ENCODE measurements at places on chromosomes 5 and 9. TPM values are rescaled to one million over a fixed set of nuclear protein-coding genes. Genes with fewer than 3 reads are reported as not detected.
A peak's percentile ranks its signal among the peaks of the same experiment; 100 is the strongest.

The ADGRV1 gene
- 23.2 TPM for total RNA-seq

The NRG2 gene
- total RNA-seq: 0.59 TPM

DNA sequence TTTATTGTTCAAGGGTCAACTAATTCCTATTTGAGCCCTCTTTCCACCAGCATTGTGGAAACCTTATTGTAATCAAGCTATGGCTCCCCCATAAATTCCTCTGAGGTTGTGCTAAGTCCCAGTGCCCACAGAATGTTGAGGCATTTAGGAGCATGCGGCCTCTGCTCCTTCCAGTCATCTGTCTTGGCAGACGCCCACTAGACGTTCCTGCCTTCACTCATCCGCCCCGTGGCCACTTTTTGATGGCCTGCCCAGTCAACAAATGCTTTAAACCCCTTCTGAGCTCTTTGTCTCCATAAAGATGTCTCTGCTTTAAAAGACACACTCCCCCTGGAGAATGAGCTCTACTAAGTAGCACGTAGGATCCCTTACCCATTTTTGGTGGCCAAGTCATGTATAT lies 104.7 kb downstream of the GAS1 start:
- no peaks in the 10 kb centered on the region for H3K27me3 ChIP-seq
- H3K27ac ChIP-seq: no peak overlapping the region
- DNase-seq: no peak
- no peaks in the 10 kb centered on the region for H3K36me3 ChIP-seq

- no peak overlapping the region for H3K4me3 ChIP-seq
- H3K27me3 ChIP-seq: no peaks in the 10 kb centered on the region
- no peaks in the 10 kb centered on the region for H3K36me3 ChIP-seq
- DNase-seq: no peak
- no peak overlapping the region for H3K27ac ChIP-seq
- H3K4me1 ChIP-seq: no peaks in the 10 kb centered on the region
Observed at GRCh38 chr5:139181322-139181730, 16.8 kb downstream of the SIL1 start.

- no peak overlapping the region for H3K4me3 ChIP-seq
- no peaks in the 10 kb centered on the region for H3K4me1 ChIP-seq
- H3K27me3 ChIP-seq: no peaks in the 10 kb centered on the region
Observed at GRCh38 chr5:37043693-37044092, 167.1 kb downstream of the NIPBL start.

GRCh38 chr5:66436721-66437120 lies 159.5 kb upstream of the MAST4 start:
- H3K27me3 ChIP-seq: no peaks in the 10 kb centered on the region
- no peak for DNase-seq
- H3K4me3 ChIP-seq: no peak overlapping the region
- no peak overlapping the region for H3K27ac ChIP-seq
- H3K36me3 ChIP-seq: no peaks in the 10 kb centered on the region
- H3K4me1 ChIP-seq: no peaks in the 10 kb centered on the region

GRCh38 chr9:109408759-109409462 lies 88.1 kb upstream of the EPB41L4B start:
- H3K27me3 ChIP-seq: no peaks in the 10 kb centered on the region
- no peaks in the 10 kb centered on the region for H3K4me1 ChIP-seq
- H3K4me3 ChIP-seq: no peak overlapping the region
- no peak for DNase-seq
- H3K36me3 ChIP-seq: no peaks in the 10 kb centered on the region

- DNase-seq: peak; percentile 50
- no peaks in the 10 kb centered on the region for H3K27me3 ChIP-seq
- H3K27ac ChIP-seq: no peak overlapping the region
- no peak overlapping the region for H3K4me3 ChIP-seq
Observed at GRCh38 chr9:89598926-89599325, 5.9 kb upstream of the GADD45G start.

DNA sequence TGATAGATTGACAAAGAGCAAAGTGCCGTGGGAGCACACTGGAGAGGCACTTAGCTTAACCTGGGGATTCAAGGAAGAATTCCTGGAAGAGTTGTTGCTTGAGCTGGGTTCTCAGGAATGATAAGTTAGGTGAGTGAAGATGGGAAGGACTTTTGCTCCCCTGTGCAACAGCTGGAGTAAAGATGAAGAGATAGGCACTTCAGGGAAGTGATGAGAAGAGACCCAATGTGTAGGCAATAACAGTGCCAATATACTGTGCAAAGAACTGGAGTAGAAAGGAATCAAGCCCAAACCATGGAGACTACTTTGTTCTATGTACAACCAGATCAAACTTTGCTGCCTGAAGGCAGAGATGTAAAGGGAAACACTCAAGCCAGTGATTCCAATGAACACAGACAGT lies 92.2 kb downstream of the ADGRV1 start:
- no peak overlapping the region for H3K27ac ChIP-seq
- DNase-seq: no peak
- H3K27me3 ChIP-seq: no peaks in the 10 kb centered on the region
- H3K36me3 ChIP-seq: no peaks in the 10 kb centered on the region

DNA sequence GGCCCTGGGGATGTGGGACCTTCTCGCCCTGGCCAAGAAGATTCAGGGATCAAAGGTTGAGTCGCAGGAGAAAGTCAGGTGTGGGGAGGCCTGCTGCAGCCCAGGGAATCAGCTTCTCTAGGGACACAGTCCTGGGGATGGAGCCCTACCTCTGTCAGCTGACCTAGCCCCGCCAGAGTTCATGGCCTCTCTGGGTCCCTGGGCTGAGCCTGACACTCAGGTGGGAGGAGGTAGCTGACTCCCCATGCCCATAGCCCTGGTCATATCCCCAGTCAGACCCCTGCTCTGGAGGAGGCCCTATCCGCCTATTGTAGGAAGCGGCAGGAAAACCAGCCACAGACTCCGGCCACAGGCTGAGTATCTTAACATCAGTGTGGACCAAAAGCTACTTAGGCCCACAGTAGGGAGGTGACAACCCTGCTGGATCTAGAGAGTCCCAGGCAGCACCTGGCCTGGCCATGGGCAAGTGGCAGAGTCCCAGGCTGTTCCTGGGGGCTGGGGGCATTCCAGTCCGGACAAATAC lies 15.0 kb upstream of the MRNIP start:
- no peak for DNase-seq
- H3K27me3 ChIP-seq: no peaks in the 10 kb centered on the region
- no peak overlapping the region for H3K27ac ChIP-seq
- no peak overlapping the region for H3K4me3 ChIP-seq
- peaks cover 2% of the 10 kb centered on the region for H3K36me3 ChIP-seq

DNA sequence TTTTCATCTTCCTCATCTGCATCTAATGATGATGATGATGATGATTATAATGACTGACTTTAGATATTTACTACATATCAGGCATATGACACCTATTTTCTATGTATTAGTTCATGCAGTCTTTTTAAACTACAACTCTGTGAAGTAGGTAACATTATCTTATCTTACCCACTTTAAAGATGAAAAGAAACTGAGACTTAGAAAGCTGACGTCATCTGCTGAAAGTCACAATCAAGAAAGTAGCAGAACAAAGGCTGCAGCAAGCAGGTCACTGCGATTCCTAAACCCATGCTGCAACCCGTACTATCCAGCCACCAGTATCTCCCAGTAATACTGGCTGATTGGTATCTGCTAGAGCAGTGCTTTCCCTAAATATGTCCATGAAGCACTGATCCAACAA lies 40.1 kb upstream of the INSYN2B start:
- peaks cover 2% of the 10 kb centered on the region for H3K27me3 ChIP-seq
- H3K27ac ChIP-seq: no peak overlapping the region
- no peaks in the 10 kb centered on the region for H3K4me1 ChIP-seq
- DNase-seq: no peak
- H3K36me3 ChIP-seq: no peaks in the 10 kb centered on the region

Measured in Caco-2 (cell line).